Thoracic aorta (tissue), 2 donors: ENCODE measurements at places on chromosomes 6 and 20. TPM values are rescaled to one million over a fixed set of nuclear protein-coding genes. Genes with fewer than 3 reads are reported as not detected.

CD83 gene
- 1.1 TPM for total RNA-seq

ERVFRD-1 gene
- not detected for total RNA-seq

PI16 gene
- 89.7 TPM for total RNA-seq

HLA-DOA gene
- total RNA-seq: 19.4 TPM

NOL4L gene
- 17.5 TPM for total RNA-seq

PRPF6 gene
- total RNA-seq: 52.9 TPM

HTR1B gene
- 5.9 TPM for total RNA-seq

GATA5 gene
- 0.27 TPM for total RNA-seq

HTR1E gene
- total RNA-seq: not detected

ZKSCAN8 gene
- 19.2 TPM for total RNA-seq

LINC00237 gene
- total RNA-seq: not detected

FOXC1 gene
- 103 TPM for total RNA-seq

MOG gene
- not detected for total RNA-seq

TSHZ2 gene
- 32.6 TPM for total RNA-seq

VSTM2L gene
- total RNA-seq: 5.4 TPM

MYBL2 gene
- total RNA-seq: 0.78 TPM
